Renal pelvis (tissue), 12 donors: ENCODE measurements at places on chromosomes 1 and 21. TPM values are rescaled to one million over a fixed set of nuclear protein-coding genes. Genes with fewer than 3 reads are reported as not detected.

DNA sequence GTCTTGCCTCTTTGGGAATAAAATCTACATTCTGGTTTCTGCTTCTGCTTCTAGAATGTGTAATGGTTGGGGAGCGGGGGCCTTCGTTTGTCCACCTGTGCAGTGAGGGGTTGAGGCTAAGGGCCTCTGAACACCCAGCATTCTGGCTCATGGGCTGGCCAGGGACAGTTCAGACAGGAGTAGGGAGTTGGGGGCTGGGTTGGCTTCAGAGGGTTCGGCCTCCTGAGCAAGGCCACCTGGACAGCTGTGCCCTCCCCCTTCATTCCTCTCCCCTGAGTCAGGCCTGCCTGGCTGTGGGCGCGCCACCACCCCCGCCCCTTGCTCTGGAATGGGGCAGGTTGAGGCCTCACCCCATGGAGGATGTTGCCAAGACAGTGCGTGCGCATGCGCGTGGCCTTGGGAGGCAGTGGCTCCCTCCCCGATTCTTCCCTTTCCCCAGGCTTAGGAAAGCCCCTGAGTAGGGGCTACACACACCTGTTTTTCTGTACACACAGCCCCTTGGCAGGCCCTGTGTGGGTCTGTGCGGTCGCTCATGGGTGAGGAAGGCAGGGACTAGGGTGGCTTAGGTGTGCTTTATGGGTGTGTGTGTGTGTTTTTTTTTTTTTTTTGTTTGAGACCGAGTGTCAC, 57.0 kb downstream of the YARS1 start:
- DNase-seq = peak; percentile 88

GRCh38 chr1:19130468-19130867, 79.6 kb downstream of the UBR4 start:
- DNase-seq = no peak

The TMCO4 gene
- 21.5 TPM for polyA plus RNA-seq

DNA sequence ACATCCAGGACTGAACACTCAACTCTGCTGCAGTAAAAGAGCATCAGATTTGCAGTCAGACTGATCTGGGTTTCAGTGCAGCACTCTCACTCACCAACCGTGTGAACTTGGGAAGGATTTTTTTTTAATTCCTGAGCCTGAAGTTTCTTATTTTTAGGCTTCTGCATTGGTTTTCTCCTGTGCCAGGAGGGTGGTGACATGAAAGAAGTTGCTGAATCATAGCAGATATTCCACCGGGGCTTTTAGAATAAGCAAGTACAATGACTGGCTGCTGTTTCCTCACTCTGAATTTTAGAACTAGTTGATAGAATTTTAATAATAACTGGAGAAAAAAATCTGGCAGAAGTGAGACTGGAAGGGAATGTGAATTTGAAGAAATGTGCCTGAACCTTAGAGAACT, 11.6 kb downstream of the ADAM30 start:
- DNase-seq = no peak

DNA sequence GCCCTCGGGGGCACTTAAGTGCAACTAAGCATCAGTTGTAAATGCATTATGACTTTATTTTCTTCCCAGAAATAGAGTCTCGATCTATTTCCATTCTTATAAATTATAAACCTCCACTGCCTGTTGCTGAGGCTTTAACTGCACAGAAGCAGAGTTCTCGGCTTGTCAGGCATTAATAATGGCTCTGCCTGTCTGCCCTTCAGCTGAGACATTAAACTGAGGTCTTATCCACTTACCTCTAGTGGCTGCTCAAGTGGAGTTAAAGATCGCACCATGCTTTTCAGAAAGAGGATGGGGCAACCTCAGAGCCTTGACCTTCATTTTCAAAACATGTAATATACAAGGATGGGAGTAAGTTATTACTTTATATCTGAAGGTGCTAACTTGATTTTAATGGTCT, 597.6 kb upstream of the PRMT6 start:
- no peak for DNase-seq

DNA sequence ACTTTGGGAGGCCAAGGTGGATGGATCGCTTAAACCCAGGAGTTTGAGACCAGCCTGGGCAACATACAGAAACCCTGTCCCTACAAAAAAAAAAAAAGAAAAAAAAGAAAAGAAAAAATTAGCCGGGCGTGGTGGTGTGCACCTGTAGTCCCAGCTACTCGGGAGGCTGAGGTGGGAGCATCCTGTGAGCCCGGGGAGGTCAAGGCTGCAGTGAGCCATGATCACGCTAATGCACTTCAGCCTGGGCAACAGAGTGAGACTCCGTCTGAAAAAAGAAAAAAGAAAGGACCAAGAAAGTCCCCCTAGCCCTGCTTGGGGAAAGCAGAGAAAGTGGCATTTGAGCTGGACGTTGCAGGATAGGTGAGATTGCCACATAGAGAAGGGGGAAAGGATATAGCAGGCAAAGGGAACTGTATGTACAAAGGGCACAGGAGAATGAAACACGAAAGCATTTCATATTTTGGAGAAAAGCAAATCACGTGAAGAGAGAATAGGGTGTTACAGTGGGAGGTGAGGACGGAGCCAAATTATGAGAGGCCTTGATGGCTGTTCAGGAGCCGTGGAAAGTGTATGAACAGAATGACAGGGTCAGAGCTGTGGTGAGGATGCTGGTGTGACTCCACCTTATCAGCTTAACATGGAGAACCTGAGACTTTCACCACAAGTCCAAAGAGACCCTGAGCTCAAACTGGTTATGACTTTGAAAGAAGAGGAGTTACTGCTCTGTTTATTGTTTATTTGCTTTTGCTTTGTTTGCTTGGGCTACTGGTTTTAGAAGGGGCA, 19.5 kb upstream of the LRIG2 start:
- no peak for DNase-seq

The KIF17 gene
- 4.3 TPM for polyA plus RNA-seq

- no peak for DNase-seq
Measured at GRCh38 chr1:200468264-200469001, 58.6 kb upstream of the ZNF281 start.

DNA sequence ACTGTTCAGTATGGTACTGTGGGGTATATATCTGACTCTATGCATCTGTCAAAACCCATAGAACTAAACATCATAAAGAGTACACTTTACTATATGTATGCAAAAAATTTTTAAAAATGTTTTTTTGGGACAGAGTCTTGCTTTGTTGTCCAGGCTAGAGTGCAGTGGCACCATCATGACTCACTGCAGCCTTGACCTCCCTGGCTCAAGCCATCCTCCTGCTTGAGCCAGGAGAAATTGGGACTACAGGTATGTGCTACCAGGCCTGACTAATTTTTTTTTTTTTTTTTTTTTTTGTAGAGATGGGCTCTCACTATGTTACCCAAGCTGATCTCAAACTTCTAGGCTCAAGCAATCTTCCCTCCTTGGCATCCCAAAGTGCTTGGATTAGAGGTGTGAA, 11.5 kb downstream of the TRIT1 start:
- DNase-seq = no peak

DNA sequence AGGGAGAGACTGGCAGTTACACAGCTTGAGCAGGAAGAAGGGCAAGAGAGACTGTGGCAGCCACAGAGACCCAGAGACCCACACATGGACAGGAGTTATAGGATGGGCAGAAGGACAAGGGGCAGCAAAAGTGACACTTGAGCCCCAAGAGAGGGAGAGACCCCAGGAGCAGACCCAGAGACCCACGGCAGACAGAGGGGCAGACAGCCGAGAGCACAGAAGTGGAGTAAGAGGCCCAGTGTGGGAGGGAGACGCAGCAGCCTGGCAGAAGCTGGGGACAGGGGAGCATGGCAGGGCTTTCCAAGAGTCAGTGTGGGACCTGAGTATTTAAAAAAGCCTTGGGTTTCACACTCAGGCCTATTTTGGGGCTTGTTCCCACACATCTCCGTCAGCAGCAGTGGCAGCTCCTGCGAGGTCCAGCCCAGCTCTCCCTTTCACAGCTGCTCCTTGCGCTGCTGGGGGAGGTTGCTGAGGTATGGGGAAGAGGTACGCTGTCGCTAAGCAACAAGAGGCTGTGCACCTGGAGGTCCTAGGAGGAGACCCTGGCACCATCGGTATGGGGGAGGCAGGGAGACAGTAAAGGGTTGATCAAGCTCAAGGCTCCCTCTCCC, 9.0 kb upstream of the MEF2D start:
- DNase-seq = no peak

GRCh38 chr1:2255420-2256369, 27.6 kb downstream of the SKI start:
- DNase-seq = no peak

GRCh38 chr1:201673915-201674314, 135.0 kb downstream of the NAV1 start:
- no peak for DNase-seq

- no peak for DNase-seq
Measured at GRCh38 chr1:86416343-86416742, 7.6 kb upstream of the CLCA2 start.

DNA sequence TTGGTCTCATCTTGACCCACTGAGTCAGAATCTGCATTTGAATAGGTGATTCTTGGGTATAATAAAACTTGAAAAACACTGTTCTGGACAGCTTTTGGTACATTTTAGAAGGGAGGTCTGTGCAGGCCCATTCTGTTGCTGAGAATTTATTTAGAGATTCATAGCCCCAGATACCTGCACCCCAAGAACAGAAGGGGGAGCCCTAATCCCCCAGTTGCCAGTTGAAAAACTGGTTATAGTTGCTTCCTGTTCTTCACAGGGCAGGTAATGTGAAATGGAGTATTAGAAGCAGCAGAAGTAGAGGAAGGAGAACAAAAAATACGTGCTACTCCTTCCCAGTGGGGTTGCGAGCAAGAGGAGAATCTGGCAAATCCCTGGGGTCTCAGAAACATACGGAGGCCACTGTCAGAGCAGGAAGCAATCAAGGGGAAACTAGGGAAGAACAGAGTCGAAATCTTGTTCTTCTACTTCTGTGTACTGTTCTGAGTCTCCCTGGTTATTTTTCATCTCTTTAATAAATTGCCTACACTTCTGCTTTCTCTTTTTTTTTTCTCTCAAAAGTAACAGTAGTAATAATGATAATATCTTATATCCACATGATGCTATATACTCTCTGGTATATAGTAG, 4.6 kb upstream of the CLCA2 start:
- no peak for DNase-seq

GRCh38 chr21:33949516-33950430, 34.2 kb upstream of the ATP5PO start:
- peak; percentile 37 for DNase-seq

DNA sequence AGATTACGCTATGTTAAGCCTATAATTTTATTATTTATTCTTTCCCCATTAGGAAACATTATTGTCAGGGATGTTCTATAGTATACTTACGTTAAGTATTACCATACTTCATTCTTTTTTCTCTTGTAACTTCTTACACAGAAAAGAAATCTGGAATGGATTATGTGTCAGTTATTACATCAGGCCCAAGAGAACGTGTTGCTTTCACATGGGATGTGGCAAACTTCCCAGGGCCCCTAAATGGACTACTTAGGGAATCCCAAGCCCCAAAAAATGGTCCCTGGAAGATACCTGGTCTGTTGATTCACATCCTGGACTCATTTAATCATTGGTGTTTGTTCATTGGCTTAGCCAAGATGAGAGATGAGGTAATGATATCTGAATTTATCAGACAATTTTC, 249.8 kb downstream of the NRIP1 start:
- DNase-seq = no peak

- no peak for DNase-seq
Measured at GRCh38 chr1:43817304-43817939, 110.1 kb downstream of the ST3GAL3 start.

The LENEP gene
- 0.87 TPM for polyA plus RNA-seq

DNA sequence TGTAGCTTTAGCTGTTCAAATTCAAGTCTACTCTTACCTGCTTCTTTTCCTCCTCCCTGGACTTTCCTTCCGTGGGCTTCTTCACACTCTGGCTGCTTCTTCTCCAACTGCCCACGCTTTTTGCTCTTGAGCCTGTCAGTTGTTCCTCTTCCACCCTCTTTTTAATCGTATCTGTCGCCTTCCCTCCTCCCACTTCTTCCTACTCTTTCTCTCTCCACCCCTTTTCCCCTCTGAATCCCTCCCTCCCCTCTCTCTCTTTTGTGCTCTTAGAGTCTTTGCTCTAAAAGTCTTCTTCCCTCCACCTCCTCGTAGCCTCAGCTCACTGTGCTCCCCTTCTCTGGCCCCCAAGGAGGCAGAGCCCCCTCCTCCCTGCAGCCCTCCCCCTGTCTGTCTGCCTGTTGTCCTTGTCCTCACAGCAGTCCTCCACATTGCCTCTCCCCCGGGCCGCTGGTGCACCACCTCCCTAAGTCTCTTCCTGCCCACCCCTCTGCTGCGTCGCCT, 12.9 kb upstream of the GJA5 start:
- no peak for DNase-seq

DNA sequence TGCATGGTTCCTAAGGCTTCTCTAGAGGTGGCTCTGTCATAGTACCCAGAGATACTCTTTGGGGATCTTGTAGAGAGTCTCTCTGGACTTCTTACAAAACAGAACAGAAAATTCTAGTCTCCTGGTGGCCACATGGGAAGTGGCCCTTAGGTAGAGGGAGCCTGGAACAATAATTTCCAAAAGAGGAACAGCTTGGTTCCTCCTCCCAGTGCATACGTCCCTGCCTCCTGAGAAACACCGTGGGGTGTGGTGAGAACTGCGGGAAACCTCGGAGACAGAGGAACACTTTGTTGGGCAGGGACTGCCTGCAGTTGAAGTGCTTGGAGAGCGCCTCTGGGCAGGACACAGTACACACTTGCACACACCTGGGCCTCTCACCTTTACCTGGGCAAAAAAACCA, 38.8 kb upstream of the EPHA8 start:
- no peak for DNase-seq

- no peak for DNase-seq
Measured at GRCh38 chr1:219555806-219556205, 57.1 kb downstream of the ZC3H11B start.

DNA sequence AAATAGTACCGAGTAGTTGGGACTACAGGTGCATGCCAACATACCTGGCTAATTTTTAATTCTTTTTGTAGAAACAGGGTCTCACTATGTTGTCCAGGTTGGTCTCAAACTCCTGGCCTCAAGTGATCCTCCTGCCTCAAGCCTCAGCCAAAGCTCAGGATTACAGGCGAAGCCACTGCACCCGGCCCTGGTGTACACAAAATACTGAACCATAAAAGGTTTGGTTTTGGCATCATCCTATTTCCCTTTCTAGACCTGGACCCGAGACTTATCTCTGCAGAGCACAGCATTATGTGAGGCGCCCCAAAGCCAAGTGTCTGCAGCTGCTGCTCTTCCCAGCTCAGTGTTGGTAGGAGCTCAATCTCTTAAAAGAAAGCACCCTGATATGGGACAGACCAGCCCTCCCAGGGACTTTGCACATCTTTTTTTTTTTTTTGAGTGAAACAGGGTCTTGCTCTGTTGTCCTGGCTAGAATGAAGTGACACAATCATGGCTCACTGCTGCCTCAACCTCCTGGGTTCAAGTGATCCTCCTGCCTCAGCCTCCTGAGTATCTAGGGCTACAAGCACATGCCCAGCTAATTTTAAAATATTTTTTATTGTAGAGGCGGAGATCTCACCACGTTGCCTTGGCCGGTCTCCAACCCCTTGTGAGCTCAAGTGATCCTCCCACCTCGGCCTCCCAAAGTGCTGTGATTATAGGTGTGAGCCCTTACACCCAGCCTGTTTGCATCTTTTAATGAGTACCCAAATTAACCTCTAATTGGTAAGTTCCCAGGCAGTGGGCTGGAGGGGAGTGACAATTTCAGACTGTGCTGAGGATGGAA, 20.4 kb downstream of the TEX35 start:
- DNase-seq = no peak
